Chondrocyte (in vitro differentiated cells): ENCODE measurements at places on chromosomes 1 and 21.

- no peak for DNase-seq
Observed at GRCh38 chr1:76340056-76340455, 265.5 kb downstream of the ST6GALNAC3 start.

GRCh38 chr1:108107658-108108057 lies 92.5 kb downstream of the SLC25A24 start:
- DNase-seq: no peak

DNA sequence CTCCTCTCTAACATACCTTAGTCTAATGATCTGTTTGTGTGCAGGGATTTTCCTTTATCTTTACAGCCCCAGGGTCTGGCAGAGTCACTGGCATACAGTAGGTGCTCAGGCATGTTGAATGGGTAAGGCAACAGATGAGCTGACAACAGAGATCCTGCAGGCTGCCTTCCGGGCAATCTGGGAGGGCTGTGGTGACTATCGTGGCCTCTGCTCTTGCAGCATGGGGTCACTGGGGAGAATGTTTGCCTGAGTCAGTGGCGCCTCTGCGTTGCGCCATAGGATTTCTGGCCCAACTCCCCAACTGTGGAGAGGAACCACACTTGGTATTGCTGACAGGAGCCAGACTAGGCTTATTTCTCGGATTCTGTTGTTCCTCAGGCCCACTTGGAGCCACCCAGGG lies 93.8 kb downstream of the LAMC2 start:
- DNase-seq: no peak

DNA sequence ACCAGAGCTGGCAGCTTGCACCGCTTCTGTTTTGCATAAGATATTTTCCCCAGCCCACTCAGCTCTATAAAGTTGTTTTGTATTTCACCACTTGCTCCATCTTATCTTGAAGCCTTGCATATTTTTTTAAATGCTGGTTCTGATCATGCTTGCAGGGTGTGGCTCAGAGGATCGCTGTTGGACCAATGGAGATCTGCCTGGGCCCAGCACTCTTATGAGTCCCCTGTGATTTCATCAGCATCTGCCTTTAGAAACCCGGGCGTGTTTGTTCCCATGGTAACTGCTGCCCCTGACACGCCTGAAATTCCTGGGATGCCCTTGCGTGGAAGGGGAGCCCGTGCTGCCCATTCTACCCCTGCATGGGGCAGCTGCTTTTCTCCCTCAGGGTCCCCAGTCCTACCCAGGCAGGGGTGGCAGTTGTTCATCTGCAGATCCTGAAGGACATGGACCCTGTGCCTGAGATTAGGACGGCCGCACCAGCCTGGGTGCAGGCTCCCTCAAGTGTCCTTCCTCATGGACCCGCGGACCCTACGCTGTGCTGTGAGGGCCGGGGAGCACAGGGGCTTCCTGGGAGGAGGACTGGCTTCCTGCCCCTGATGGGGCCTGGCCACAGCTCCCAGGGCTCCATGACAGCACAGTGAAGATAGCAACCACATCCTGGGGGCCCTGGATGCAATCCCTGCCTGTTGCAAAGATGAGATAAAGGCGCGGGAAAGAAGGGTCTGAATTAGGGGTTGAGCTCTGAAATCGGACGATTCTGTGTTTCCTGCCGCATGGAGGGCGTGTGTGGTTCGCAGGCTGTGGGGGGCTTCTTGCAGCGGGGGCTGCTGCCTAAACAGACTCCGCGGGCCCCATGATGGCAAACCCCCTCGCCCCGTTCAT lies 226.5 kb downstream of the SDCCAG8 start:
- no peak for DNase-seq

- DNase-seq: no peak
Observed at GRCh38 chr1:221405146-221405545, 336.7 kb downstream of the DUSP10 start.

GRCh38 chr1:39220891-39221870 lies 16.7 kb downstream of the MACF1 start:
- no peak for DNase-seq

DNA sequence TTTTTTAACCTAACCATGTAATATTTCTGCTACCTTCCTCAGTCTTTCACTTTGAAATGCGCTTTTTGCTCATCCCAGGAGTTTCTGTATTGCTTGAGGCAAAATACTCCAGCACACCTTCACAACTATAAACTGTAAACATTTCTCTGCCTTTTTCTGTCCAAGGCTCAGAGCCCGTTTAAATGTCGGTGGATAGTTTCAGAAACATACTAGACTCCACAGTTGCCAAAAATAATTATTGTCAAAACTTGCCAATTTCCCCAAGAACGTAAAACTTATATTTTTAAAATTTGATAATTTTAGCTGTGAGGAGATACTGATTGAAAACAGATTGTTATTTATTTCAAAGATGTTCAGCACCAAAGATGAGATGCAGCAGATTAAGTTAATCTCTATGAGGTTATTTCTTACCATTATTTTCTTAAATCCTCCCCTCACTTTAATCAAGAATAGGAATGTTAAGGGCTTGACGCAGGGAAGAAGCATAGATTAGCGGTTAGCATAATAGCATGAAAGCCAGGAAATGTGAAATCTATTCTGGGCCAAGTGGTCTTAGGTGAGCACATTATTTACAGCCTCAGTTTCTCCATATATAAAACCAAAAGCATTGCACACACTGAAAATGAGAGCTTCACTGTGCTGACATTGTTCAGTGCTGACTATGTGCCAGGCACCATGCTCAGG lies 91.5 kb upstream of the ESRRG start:
- no peak for DNase-seq

DNA sequence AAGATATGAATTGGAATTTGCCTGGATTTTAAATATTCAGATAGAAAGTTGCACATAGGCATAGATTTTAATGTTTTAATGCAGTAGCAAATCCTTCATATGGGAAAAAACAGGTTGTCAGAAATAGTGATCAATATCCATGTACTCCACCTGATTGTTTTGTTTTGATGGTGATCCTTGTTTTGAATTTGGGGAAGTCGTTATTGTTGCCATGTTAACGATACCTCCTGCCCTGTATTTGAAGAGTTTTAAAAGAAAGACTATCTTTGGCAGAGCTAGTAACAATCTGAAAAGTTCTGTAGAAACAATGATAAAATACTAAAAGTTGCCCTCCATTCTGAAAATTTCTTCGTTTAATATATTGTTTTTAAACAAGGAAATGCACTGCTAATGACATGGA lies 1.1 kb downstream of the CEP350 start:
- no peak for DNase-seq

DNA sequence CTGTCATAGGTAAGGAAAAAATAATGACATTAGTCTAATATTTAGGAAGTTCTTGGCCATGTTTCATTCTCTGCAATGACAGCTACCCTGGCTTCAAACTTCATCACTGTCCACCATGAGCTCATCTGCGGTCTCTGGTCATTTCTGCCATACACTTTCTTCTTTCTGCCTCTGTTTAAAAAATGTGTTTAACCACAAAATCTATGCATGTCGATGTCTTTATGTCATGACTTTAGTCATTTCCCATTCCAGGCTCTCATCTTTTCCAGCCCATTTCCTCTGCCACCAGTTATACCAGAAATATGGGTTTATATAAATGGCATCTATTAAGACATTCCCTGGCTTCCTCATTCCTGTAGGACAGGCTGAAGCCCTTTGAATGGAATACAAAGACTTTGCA lies 68.5 kb upstream of the DUSP10 start:
- no peak for DNase-seq
